ENCODE measurements at places on chromosomes 11 and 22.

- DNase-seq, result no peak
Observed at GRCh38 chr11:112401036-112401769, 140.5 kb upstream of the PLET1 start.

DNA sequence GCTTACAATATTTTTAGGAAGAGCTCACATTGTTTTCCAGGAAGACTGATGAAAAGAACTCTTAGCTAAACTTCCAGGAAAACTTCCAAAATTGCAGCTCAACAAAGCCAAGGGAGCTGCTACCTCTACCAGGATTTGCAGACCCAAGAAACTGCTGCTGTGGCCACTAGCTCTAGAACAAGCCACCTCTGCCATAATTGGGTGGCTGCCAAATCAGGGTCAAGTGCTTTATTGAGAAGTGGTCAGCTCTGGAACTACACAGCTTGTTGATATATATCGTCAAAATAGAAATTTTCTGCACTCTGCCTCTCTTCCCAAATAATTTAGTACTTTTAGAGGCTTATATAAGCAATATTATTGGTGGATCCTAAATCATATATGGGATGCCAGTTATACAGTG is 371.8 kb upstream of the CHORDC1 start:
- no peak for DNase-seq

DNA sequence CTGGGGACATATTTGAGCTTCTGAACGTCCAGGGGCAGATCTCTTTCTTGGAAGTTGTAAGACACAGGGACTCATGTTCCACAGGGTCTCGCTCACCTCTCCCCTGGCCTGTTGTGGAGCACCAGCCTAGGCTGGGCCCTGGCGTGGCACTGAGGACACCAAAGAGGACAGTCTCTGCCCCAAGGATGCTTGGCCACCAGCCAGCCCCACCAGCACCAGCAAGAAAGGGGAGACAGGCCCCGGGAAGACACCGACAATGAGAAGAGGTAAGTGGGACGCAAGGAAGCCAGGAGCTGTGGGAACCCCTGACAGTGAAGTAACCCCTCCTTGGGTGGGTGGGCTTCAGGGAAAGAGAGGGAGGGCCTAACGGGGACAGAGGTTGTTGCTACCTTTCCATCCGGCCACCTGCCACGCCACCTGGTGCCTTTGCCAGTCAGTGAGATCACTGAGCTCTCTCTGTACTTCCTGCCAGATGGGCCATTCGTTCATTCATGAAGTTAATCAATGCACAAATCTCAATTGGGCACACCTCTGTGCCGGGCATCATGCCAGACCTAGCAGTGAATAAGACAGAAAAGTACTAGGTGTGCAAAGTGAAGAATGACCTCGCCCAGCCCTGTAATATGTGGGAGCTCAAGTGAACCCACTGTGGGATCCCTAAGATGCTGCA is 11.1 kb downstream of the APOL5 start:
- DNase-seq, result no peak

DNA sequence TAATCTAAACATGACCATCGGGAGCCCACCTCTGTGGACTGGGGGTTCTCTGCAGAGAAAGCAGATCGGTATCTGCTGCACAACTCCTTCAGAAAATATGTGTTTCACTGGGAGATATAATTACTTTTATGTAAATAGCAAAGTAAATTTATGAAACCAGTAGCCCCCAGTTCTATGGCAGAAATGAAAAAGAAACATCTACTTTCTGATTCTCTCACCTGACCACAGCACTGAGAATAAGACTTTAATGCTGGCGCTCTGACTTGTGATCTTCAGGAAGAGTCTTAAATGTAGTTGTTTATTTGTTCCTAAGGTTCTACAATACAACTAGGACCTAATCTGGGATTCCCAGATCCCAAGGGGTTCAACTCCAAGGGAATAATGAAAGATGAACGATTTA is 518.0 kb downstream of the DLG2 start:
- no peak for DNase-seq

- no peak for DNase-seq
Observed at GRCh38 chr11:134609361-134610115, 197.5 kb upstream of the B3GAT1 start.

DNA sequence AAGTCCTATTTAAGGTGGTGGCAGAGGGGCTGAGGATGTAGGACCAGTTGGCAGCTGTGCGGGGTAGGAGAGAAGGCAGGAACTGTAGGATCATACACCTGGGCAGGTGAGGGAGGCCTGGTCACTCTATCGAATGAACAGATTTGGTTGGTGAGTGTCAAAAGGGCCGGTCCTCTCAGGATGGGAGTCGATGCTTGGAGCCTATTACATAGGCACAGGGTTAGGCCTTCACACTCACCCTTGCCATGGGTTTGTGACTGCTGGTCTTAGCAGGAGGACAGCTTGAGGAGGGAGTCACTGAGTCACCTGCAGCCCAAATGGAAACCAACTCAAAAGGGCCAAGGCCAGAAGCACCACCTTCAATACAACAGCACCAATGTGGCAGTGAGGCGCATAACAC is 80.2 kb upstream of the NARS2 start:
- no peak for DNase-seq

DNA sequence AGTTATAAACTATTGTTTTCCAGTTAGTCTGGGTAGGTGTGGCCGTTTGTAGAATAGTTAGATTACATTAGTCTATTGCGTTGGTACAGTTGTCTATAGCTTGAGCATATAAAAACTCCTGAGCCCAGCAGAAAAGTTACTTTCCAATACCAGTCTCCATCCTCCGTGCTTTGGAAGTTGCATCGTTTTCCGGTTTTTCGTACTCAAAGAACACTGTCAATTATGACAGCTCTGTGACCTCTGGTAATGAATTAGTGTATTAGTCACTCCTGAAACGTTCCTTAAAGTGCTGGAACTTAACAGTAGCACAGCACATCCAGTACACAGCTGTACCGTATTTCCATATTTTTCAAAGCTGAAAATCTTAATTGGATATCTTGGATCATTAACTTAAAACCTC is 808 bp upstream of the MSANTD2 start:
- DNase-seq, result peak; percentile 15

DNA sequence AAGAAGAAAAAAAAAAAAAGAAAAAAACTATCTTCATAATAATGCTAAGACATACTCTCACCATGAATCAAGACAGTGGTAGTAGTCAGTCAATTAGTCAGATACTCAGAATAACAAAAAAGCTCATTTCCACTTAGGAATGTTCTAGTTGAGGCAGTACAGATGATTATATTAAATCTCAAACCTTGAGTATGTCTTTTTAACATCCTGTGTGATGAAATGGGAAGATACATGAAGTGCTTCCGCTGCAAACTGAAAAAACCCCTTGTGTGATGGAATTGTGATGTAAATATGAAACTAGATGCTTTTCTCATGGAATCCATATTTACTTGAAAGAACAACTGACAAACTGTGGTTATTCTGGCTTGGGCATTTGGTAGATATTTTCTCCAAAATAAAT is 13.7 kb downstream of the AMOTL1 start:
- DNase-seq, result no peak

GRCh38 chr11:73324665-73325035 is 16.6 kb downstream of the ARHGEF17 start:
- no peak for DNase-seq

GRCh38 chr11:134425816-134426536 is 13.9 kb upstream of the B3GAT1 start:
- no peak for DNase-seq

GRCh38 chr11:79095424-79095823 is 345.4 kb downstream of the TENM4 start:
- no peak for DNase-seq

- DNase-seq, result no peak
Observed at GRCh38 chr11:11155962-11156815, 196.9 kb downstream of the CSNK2A3 start.

GRCh38 chr11:82003671-82004515 is 729.8 kb downstream of the FAM181B start:
- peak; percentile 14 for DNase-seq

DNA sequence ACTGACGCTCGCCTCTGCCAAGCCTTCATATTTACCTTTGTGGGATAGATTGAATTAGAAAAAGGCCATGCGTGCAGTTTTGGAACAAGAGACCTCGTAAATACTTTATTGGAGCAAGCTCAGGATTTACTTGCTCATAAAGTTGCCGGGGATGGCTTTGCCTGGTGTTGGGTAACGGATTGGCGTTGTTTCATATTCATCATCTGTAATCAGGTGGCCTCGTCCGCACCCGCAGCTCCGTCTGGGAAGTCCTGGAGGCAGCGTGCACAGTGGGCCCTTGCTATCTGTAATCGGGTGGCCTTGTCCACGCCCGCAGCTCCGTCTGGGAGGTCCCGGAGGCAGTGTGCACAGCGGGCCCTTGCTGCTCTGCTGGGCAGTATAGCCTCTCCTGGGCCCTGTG is 1209.3 kb downstream of the BRD1 start:
- no peak for DNase-seq

Measured in AG08395 (cell line).